ENCODE measurements at places on chromosomes 7 and 10.

DNA sequence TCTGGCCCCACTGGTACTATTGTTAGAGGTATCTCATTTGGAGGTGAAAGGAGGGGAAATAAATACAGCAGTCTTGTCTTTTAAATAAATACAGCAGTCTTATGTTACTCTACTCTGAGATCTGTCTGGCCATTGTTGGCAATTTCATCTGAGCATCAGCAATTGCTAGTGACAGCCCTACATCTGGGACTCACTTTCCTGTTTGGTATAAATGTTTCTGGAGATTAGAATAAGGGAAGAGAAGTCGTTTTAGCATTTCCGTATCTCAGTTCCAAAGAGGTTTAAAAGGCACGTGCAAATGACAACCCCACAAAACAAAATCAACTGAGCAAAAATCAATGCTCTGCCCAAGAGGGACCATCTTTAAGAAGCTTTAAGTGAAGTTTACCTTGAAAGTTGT is 18.1 kb upstream of the CNNM2 start:
- DNase-seq = no peak

DNA sequence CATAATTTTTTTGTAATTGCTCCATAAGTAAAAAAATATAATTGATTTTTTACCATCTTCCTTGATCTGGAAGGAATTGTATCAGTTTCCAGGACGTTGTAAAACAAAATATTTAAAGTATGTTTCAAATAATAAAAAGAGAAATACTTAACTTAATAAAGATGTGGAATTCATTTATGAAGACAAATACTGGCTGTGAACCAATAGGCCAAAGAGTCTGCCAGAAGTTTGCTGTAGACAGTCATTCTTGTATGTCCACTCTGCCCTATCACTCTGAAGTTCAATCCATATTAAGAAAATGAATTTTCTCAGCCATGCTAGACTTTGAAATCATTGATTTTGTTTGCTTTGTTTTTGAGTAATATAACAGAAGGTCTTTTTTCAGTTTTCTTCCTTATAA is 256.4 kb downstream of the TRIL start:
- DNase-seq = no peak

DNA sequence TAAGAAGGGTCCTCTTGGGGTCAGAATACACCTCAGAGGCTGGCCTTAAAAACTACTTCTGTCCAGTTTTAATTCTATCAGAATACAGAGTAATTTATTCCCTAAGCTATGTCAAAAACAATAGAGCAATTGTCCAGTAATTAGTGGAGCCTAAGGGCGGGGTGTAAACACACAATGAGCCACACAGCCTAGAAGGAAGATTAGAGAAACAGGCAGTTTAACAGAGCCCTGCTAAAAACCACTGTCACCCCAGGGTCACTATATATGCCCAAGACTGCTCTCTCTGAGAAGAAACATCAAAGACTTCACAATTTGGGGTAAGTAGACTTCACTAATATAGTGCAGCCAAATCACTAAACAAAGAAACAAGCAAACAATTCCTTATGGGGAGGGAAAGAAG is 27.2 kb upstream of the WNT2 start:
- no peak for DNase-seq

GRCh38 chr7:18874880-18875279 is 242.6 kb downstream of the TWIST1 start:
- DNase-seq = no peak

- no peak for DNase-seq
Observed at GRCh38 chr10:117928281-117928680, 118.5 kb downstream of the RAB11FIP2 start.

DNA sequence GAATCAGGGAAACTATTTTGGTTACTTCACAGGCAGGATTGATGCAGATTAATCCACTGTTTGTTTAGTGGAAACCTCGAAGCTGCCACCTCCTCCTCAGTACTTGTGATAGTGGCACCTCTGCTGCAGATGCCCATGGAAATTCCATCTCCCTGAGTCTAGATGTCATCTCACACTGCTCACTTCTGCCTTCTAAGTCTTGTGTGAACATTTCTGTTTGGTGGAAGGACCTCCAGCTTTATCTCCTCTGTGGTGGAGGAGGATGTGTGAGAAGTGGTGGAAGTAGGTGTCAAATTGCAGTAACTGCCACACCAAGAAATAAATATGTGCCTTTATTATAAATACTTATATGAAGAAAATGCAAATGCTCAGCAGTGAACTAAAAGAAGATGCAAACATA is 25.8 kb upstream of the GPR141 start:
- DNase-seq = no peak

DNA sequence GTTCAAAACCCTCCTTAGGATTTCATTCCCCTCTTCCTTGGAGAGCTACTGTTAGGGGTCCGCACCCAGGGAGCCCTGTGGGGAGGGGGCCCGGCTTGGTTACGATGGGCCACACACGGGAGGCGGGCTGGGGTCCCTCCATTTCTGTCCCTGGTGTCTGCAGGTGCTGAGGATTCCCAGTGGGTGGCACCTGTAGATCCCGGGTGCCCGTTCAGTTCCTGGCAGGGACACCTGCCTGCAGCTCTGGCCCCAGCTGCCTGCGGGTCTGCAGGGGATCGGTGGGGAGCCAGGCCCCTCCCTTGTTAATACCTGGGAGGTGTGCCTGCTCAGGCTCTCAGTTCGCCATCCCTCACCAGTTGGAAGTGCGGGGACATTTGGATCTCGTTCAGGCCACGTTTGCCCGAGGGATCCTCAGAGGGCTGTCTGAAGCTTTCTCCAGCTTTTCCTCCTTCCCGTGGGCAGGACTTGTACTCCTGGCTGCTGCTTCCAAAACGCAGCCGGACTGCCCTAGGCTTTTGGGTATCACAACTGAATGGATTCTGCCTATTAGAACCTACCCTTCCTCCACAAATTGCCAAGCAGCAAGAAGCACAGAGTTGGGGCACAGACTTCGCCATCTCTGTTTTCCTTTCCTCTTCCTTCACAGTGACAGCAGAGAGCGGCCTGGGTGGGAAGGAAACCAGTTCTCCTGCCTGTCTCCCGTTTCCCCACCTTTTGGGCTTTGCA is 22.3 kb upstream of the IL15RA start:
- DNase-seq = no peak

- no peak for DNase-seq
Observed at GRCh38 chr7:26663874-26664273, 200.5 kb downstream of the SKAP2 start.

- DNase-seq = no peak
Observed at GRCh38 chr10:14781763-14782162, 7.1 kb upstream of the FAM107B start.

DNA sequence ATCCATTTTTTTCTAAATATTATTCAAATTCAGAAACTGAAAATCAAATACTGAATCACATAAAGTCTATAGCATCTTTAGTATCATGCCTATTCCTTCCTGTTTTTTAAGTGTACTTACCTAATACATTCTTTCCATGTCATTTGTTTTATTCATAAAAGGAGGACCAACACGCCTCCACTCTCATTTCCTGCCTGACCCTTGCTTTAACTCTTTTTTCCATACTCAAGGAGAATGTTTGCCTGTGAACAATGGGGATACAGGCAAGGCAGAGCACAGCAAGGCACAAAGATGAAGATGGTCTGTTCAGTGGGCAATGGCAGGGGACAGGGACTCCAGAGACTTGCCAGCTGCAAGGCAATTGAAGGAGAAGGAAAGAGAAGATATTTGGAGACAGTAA is 121.2 kb upstream of the FEZF1 start:
- DNase-seq = no peak

- DNase-seq = no peak
Observed at GRCh38 chr7:75718390-75719031, 20.2 kb downstream of the HIP1 start.

GRCh38 chr7:148489678-148490077 is 100.9 kb upstream of the C7orf33 start:
- DNase-seq = no peak

GRCh38 chr10:11823989-11824346 is 812 bp downstream of the PROSER2 start:
- DNase-seq = no peak

DNA sequence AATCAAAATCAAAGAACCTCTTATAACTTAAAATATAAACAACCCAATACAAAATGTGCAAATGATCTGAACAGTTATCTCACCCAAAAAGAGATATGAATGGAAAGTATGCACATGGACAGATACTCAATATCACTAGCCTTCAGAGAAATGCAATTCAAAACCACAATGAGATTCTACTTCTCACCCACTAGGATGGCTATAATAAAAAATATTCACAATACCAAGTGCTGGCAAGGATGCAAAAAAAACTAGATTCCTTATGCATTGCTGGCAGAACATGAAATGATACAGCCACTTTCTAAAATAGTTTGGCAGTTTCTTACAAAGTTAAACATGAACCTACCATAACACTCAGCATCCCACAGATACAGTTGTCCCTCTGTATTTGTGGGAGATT is 130.1 kb upstream of the LRRN3 start:
- no peak for DNase-seq

- no peak for DNase-seq
Observed at GRCh38 chr7:106747804-106748203, 86.8 kb upstream of the CCDC71L start.

DNA sequence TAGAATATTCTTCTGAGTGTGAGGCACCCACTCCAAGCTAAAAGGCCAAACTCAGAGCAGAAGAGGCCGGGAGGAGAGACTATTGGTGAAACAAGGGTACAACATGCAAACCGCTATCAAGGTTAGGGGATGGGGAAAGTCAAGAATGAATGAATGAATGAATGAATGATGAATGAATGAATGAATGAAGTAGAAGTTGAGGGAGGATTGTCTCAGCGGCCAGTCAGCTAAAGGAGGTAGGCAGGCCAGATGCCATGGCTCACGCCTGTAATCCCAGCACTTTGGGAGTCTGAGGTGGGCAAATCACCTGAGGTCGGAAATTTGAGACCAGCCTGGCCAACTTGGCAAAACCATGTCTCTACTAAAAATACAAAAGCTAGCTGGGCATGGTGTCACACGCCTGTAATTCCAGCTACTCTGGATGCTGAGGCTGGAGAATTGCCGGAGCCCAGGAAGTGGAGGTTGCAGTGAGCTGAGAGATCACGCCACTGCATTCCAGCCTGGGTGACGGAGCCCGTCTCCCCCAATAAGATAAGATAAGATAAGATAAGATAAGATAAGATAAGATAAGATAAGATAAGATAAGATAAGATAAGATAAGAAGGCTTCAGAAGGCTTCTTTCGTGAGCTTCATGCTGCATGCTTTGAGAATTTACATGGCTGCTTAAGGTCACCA is 250.8 kb downstream of the CCDC3 start:
- DNase-seq = no peak

DNA sequence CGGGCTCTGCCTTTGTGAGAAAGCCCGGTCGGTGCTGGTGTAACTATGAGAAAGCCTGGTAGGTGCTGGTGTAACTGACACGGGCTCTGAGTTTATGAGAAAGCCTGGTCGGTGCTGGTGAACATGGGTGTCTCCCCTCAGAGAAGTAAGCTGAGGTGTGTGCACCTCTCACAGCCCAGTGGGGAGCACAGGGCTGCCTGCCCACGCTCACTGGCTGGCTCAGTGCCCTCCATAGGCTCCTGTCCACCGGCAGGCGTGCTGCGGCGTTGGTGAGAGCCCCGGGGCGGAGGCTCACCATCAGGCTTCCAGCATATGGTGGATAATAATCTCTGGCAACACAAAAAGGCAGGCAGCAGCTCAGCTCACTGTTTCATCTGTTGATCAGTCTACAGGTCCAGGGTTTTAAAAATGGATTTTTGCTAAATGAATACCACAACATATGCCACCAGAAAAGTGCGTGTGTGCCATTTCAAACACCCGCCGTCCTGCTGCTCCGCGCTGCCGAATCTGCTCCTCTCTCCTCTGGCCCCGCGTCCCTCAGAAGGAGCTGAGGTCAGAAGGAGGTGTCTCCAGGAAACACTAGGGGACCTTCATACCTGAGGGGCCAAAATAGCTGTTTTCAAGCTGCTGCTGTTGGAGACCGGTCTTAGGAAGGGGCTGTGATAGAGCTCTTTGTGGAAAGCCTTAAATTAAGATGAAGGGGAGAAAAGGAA is 365.7 kb downstream of the DNAJB6 start:
- DNase-seq = no peak

- no peak for DNase-seq
Observed at GRCh38 chr10:100894589-100895294, 18.0 kb upstream of the SLF2 start.

GRCh38 chr10:100571084-100571856 is 35.5 kb downstream of the HIF1AN start:
- no peak for DNase-seq

- DNase-seq = no peak
Observed at GRCh38 chr7:39696631-39697030, 73.3 kb downstream of the RALA start.

DNA sequence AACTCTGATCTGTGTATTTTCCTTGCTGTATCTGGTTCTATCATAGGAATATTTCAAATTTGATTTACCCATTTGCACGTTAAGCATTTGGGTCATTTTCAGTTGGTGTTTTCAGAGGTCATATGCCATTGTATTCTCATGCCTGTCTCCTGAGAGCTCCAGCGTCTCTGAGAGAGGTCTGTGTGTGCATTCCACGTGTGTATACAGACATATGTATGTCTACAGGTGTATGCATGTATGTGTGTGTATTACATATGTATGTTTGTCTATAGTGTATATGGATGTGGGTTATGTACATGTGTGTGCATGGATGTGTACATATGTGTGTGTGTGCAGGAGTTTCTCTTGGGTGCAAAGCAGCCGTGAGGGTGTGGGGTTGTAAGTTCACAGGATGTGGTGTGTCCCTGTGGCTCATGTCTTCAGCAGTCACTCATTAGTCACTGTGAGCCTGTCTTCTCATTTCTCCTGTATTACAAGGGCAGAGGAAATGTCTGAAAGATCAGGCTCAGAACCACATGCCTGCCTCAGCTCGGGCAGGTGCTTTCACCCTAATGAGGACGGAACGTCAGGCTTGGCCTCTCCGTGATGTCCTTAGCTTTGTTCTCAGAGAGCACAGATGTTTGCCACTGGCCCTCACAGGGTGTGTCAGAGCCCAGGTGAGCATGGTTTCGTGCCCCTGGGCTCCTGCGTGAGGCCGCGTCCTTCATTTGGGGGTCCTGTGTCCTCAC is 101.6 kb downstream of the NKX6-2 start:
- DNase-seq = no peak
